Bronchial epithelial cell (primary cell): ENCODE measurements at places on chromosomes 5 and 9. TPM values are rescaled to one million over a fixed set of nuclear protein-coding genes. Genes with fewer than 3 reads are reported as not detected.

MEF2C gene
- total RNA-seq: under 0.01 and 0.26 TPM in 2 replicates

F2RL2 gene
- under 0.01 TPM in 1 of 2 replicates, not detected in the other for total RNA-seq

BNIP1 gene
- total RNA-seq: 17.4 and 21.3 TPM in 2 replicates

CBY3 gene
- total RNA-seq: not detected in 2 replicates

ANKRD55 gene
- total RNA-seq: not detected in 2 replicates

PKD2L2 gene
- not detected in 2 replicates for total RNA-seq

PANK3 gene
- total RNA-seq: 55.8 and 61.3 TPM in 2 replicates

NTMT1 gene
- total RNA-seq: 32.6 and 40.8 TPM in 2 replicates

IL3 gene
- total RNA-seq: not detected in 2 replicates

LHX2 gene
- not detected in 2 replicates for total RNA-seq

EGFLAM gene
- total RNA-seq: 0.13 and 0.53 TPM in 2 replicates

LCN15 gene
- not detected in 2 replicates for total RNA-seq

NDUFAF2 gene
- 40.5 and 48.6 TPM in 2 replicates for total RNA-seq

IFNA2 gene
- total RNA-seq: not detected in 2 replicates

SLC23A1 gene
- total RNA-seq: not detected in 2 replicates

PCDHA8 gene
- 0.13 TPM in 1 of 2 replicates, not detected in the other for total RNA-seq

OTULINL gene
- total RNA-seq: 0.77 and 0.79 TPM in 2 replicates

SLC6A3 gene
- total RNA-seq: not detected in 2 replicates

BSPRY gene
- total RNA-seq: 1.8 and 20.4 TPM in 2 replicates

MEGF9 gene
- 4.7 and 5.9 TPM in 2 replicates for total RNA-seq

SOHLH1 gene
- not detected in 2 replicates for total RNA-seq

SLIT3 gene
- 0.79 and 1.7 TPM in 2 replicates for total RNA-seq

AJM1 gene
- total RNA-seq: 1.1 and 1.8 TPM in 2 replicates

ANKDD1B gene
- total RNA-seq: 1.3 and 1.9 TPM in 2 replicates

PCDHGA2 gene
- total RNA-seq: under 0.01 and 0.26 TPM in 2 replicates

NR6A1 gene
- total RNA-seq: 2.9 TPM in 2 replicates

TLE4 gene
- total RNA-seq: 9.5 and 10.8 TPM in 2 replicates

RLN1 gene
- 0.26 and 0.64 TPM in 2 replicates for total RNA-seq

C5orf52 gene
- not detected in 2 replicates for total RNA-seq

ADAMTSL1 gene
- 0.13 and 1.6 TPM in 2 replicates for total RNA-seq

TMEM252 gene
- not detected in 2 replicates for total RNA-seq

SLCO6A1 gene
- under 0.01 TPM in 1 of 2 replicates, not detected in the other for total RNA-seq

NR2F1-AS1 gene
- total RNA-seq: 0.26 and 1.1 TPM in 2 replicates

STOML2 gene
- 165 and 248 TPM in 2 replicates for total RNA-seq

DAB2IP gene
- total RNA-seq: 8.4 TPM in 2 replicates

KIF4B gene
- under 0.01 and 0.13 TPM in 2 replicates for total RNA-seq

DNM1 gene
- 0.53 and 0.77 TPM in 2 replicates for total RNA-seq

BTNL8 gene
- not detected in 2 replicates for total RNA-seq

SH3RF2 gene
- total RNA-seq: 3.7 and 6.3 TPM in 2 replicates

SLC44A1 gene
- total RNA-seq: 39.4 and 51.3 TPM in 2 replicates

SUB1 gene
- 103 and 128 TPM in 2 replicates for total RNA-seq

FBLL1 gene
- total RNA-seq: 0.77 TPM in 1 of 2 replicates, not detected in the other

PDE8B gene
- total RNA-seq: under 0.01 TPM in 1 of 2 replicates, not detected in the other

PCDHB3 gene
- total RNA-seq: under 0.01 and 0.13 TPM in 2 replicates

SOX30 gene
- total RNA-seq: under 0.01 TPM in 1 of 2 replicates, not detected in the other

GNAQ gene
- 20.2 and 21.3 TPM in 2 replicates for total RNA-seq

CDH6 gene
- total RNA-seq: 0.13 and 9.5 TPM in 2 replicates
